K562 (cell line): ENCODE measurements at places on chromosomes 2 and 18.

GRCh38 chr2:176986487-176986886, 226.1 kb upstream of the HNRNPA3 start:
- DNase-seq: no peak

GRCh38 chr2:207750345-207750744, 19.4 kb downstream of the FZD5 start:
- DNase-seq: no peak

DNA sequence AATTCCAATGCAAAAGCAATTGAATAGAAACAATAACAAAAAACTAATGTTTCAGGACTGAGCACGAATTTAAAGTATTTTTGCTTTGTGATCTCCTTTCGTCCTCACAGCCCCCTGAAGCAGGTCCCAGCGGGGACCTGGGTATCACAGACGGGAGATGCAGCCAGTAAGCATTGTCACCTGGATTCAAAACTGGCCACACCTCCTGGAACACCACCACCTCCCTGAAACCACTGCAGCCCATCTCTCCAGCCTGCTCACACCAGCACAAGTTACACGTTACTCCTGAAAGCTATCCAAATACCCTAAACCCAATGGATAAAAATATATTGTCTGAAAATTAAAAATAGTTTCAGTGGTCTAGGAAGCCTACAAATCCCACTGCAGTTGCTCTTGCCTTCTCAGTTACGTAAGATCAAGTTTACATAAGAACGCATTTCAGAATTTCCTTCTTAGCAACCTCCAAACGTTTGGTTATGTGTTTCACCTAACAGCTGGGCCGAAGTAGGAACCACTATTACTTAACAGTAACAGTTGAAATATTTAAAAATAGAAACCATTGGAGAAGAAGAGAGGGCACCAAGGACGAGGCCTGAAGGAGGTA, 178.0 kb downstream of the HDAC4 start:
- DNase-seq: no peak

DNA sequence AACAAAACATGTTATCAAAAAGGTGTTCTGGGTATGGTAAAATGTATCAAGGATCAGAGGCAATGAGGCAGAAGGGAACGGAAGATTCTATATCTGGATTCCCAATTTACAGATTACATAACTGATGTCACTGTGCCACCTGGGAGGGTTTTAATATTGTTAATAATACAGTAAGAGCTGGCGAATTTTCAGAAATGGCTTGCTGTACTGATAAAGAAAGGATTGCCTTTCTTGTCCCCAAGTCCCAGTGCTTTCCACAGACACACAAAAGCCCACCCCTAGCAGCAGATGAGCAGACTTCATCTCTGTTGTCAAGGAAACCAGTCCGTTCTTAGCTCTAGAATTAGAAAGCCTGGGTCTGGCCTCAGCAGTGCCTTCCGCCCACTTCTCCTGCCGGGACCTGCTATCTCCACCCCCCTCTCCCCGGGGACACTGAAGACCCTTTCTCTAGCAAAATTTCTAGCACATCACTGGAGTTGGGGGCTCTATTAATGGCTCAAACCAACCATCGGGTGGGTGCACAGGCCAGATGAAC, 34.3 kb downstream of the ADD2 start:
- no peak for DNase-seq

- peak; percentile 1 for DNase-seq
These were observed 1500.6 kb upstream of the TMEFF2 start for GRCh38 chr2:193695367-193695766.

DNA sequence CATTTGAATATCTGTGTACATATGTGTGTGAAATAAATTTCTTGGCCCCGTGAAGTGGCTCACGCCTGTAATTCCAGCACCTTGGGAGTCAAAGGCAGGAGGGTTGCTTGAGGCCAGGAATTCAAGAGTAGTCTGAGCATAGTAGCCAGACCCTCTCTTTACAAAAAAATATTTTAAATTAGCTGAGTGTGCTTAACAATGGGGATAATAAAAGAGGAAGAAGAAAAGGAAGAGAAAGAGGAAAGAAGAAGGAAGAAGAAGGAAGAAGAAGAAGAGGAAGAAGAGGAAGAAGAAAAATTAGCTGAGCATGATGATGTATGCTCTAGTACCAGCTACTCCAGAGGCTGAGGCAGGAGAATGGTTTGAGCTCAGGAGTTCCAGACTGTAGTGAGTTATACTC, 52.1 kb upstream of the XPO1 start:
- DNase-seq: no peak

DNA sequence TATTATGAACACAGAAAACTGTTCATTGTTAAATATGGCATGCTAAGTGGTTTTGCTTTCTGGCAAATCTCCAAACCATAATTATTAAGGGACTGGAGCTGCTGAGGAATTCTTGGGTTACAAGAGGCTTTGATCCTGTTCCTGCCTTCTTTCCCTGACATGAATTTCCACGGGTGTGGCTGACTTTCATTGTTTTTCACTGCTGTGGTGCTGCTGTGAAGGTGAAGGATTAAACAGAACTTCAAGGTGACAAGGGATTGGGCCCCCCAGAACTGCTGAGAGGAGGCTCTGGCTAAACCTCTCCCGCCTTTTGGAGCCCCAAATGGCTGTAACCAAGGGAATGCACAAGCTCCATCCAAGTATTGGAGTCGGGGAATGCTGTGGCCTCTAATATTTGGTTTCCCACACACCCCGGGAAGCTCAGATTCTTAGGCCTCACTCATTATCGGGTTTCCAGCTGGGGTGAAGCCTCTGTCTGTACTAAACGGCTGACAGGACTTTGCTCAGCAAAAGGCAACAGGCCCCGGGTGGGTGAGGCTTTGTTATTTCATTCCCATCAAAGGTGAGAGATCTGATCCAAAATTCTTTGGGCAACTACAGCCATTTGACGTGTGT, 29.0 kb upstream of the ZFP36L2 start:
- no peak for DNase-seq

GRCh38 chr2:98912957-98913915, 22.8 kb downstream of the CRACDL start:
- DNase-seq: no peak

- no peak for DNase-seq
These were observed 15.6 kb upstream of the FHOD3 start for GRCh38 chr18:36281936-36282335.

GRCh38 chr18:14086458-14087231, 45.6 kb downstream of the ZNF519 start:
- peak; percentile 23 for DNase-seq

GRCh38 chr2:104487366-104487765, 366.5 kb upstream of the POU3F3 start:
- no peak for DNase-seq

- DNase-seq: no peak
These were observed at the start of gene PXDN for GRCh38 chr2:1744446-1745170. TSS of gene PXDN (minus strand) at chr2:1744515. CDS start at chr2:1744455, 60 bp downstream.

DNA sequence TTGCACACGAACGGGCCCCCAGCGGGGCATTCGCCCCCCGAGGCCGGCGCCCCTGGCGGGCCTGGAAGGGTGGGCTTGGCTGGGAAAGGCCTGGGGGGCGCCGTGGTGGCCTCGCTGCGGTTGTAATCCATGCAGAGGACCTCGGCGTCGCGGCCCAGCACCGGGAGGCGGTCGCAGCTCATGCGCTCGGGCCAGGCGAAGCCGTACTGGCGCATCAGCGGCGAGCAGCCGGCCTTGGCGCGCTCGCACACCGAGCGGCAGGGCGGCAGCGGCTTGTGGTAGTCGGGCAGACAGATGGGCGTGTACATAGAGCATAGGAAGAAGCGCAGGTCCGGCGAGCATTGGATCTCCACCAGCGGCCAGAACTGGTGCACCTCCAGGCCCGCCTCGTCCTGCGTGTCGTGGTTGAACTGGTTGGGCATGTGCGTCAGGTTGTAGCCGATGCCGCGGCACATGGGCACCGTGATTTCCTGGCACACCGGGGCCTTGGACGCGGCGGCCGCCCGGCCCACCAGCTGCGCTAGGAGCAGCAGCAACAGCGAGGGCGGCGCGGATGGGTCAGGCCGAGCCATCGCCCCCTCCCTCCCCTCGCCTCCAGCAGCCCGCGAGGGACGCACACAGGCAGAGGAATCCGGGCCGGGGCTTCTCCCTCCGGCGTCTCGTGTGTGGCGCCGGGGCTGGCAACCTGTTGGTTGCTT, 1.4 kb downstream of the FZD5 start:
- no peak for DNase-seq

DNA sequence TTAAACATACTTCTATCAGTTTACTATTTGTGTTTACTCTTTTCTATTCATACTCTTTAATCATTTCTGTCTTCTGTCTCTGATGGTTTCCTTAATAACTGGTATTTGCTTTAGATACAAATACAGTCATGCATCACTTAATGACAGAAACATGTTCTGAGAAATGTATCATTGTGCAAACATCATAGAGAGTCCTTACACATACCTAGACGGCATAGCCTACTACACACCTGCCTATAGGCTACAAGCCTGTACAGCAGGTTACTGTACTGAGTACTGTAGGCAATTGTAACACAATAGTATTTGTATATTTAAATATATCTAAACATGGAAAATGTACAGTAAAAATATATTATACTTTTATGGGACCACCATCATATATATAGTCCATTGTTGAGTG, 36.3 kb downstream of the VSNL1 start:
- DNase-seq: no peak

GRCh38 chr2:23323917-23324680, 60.9 kb upstream of the KLHL29 start:
- no peak for DNase-seq

DNA sequence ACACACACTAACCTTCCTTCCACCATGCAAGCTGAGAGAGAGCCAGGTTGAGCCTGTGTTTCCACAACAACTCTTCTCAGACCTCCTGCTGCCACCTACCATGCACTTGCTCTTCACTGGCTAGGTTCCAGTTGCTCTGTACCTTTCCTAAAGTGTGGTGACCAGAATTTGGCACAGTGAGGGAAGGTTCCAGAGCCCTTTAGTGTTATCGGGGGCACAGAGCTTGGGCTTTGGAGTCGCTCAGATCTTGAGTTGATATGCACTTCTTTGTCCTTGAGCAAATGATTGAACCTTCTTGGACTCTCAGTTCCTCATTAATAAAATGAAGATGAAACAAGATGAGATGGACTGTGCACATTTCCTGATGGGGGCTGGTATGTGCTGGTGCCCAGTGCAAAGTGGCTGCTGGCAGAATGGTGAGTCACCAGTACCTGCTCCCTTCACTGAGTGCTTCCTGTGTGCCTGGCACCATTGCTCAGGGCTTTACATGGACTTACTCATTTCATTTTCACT, 47.1 kb downstream of the NEDD4L start:
- DNase-seq: no peak

DNA sequence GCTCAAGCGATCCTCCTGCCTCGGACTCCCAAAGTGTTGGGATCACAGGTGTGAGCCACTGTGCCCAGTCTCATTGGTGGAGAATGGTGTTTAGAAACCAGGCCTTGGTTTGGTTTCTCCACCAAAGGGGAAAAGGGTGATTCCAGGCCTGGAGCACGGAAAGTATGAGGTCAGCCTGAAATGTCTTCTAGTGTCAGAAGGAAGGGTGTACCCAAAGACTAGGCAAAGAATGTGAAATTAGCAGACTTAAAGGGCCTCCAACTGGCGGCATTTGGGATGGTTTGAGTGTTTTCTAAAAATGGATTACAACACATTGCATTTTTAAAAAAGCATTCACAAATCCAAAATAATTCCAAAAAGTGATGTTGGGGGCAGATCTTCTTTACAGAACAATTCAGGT, 139.6 kb downstream of the SH3BP4 start:
- DNase-seq: no peak

- DNase-seq: no peak
These were observed 4.4 kb downstream of the DNMT3A start for GRCh38 chr2:25337276-25337675.

- DNase-seq: no peak
These were observed 89.8 kb upstream of the ITGB6 start for GRCh38 chr2:160289831-160290230.

GRCh38 chr2:180413336-180413735, 406.2 kb upstream of the CWC22 start:
- no peak for DNase-seq

DNA sequence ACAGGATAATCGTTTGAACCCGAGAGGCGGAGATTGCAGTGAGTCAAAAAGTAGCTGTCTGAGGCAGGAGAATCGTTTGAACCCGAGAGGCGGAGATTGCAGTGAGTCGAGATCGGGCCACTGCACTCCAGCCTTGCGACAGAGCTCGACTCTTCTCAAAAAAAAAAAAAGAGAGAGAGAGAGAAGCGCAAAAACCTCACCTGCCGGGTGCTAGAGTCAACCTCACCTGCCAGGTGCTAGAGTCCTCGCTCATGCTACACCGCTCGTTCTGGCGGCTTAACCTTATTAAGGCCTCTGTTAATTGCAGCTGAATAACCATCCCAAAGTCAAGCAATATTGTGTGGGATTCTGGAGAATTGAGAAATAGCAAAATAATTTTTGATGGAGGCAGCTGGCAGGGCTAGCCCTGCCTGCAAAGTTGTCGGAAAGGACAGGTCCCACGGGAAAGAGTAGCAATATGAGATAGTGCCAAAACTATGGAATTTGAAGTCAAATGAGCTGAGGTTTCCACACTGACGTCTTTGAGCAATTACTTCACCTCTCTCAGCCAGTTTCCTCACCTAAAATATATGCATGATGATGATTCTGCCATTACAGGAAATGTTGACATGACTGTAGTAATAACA, 644 bp upstream of the DYM start:
- no peak for DNase-seq

DNA sequence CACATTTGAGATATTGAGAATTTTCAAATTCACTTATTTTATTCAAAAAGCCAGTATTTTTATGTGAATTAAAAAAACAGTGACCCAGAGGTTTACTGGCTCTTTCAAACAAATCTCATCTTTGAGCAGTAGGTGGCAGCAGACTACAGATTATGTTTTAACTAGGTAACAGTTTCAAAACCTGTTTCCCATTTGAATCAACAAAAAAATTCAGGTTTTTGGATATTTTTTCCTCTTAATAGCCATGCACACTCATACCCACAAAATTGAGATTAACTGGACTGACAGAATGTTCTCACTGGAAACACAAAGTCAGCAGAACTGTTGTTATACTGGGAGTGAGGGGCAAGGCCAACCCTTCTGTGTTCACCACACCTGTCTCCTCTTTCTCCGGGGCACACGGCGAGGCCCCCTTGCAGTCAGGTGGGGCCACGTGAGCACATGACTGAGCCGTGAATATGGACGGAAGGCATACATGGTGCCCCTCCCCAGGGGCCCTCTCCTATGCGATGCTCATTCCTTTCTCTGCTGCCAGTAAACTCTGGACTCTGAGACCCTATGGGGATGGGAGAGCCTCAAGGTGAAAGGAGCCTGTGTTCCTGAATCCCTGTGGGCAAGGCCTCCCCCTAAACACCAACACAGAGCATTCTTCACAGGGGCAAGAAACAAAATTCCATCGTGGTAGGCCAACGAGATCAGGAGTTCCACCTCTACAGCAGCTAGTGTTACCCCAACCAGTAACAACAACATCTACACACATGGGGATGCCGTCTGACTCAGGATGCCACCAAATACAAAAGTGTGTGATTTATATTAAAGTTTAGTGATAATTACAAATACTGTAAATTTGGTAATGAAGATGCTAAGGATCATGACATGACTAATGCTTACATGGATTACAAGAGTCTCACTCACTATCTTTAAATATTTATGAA, 80.4 kb downstream of the LPIN2 start:
- DNase-seq: peak; percentile 67
